Lung (tissue), 17 donors: ENCODE measurements at places on chromosomes 5 and 9. TPM values are rescaled to one million over a fixed set of nuclear protein-coding genes. Genes with fewer than 3 reads are reported as not detected.

GRCh38 chr5:15951550-15951949, 228.0 kb downstream of the MARCHF11 start:
- DNase-seq = no peak

- DNase-seq = no peak
Observed at GRCh38 chr5:95382801-95383200, 8.4 kb upstream of the FAM81B start.

- no peak for DNase-seq
Observed at GRCh38 chr9:134959126-134959970, 41.6 kb upstream of the FCN1 start.

The RASEF gene
- total RNA-seq = 12.4 TPM

DNA sequence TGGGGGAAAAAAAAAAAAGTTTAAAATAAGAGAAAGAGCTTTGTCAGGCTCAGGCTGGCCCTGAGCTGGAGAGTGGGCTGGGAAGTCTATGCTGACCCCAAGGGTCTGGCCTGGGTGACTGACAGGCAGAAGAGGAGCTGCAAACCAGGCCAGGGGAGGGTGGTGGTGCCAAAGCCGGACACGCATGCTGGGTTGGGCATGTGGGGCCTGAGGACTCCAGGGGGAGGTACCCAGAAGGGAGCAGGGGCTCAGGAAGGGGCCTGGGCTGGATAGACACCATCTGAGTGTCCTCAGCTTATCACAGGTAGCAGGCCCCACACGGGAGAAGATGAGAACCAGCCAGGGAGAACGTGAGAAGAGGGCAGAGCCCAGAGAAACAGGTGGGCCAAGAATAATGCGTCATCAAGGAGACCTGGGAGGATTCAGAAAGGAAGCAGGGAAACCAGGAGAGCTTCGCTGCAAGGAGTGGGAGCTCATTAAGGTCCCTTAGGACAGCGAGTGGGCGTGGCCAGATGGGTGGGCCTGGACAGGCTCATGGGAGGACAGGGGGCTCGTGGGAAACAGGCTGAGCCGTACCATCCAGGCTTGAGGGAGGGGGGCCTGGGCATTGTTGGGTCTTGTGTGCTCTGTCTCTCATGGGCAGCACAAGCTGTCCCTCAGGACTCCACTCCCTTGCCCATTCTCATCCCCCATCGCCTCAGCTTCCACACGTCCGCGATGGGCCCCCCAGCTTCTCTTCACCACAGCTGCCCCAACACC, 16.0 kb downstream of the TMOD1 start:
- DNase-seq = no peak

DNA sequence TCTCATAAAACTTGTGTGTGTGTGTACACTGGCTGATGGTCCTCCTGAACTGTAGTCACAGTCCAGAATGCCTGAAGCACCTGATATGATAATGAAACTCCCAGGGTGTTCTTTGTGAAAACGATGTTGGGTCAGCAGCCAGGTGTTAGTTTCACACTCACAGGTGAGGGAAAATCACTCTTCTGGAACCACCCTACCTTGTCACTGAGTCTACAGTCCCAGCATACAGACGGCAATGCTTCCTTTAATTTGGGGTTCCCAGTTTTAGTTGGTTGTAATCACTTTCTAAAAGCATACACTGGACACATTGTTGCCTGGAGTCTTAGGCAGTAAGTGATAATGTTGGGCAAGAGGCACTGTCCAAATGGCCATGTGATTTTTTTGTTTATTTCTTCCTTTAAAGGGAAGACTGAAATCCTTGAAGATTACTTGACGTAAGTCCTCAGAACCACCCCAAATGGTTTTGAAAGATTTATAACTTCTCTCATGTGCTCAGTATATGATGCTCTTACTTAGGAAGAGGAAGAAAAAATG, 18.2 kb upstream of the MGAT1 start:
- DNase-seq = no peak
